ENCODE measurements at places on chromosomes 11 and 22. TPM values are rescaled to one million over a fixed set of nuclear protein-coding genes. Genes with fewer than 3 reads are reported as not detected.

The ACO2 gene
- 112 TPM for total RNA-seq

The ADM gene
- 0.24 TPM for total RNA-seq

The SCN4B gene
- total RNA-seq = 0.33 TPM

The C11orf87 gene
- total RNA-seq = not detected

- DNase-seq = no peak
Measured at GRCh38 chr22:36226189-36226588, 13.1 kb downstream of the APOL2 start.

GRCh38 chr11:33292311-33292710 lies 35.1 kb downstream of the HIPK3 start:
- no peak for DNase-seq

DNA sequence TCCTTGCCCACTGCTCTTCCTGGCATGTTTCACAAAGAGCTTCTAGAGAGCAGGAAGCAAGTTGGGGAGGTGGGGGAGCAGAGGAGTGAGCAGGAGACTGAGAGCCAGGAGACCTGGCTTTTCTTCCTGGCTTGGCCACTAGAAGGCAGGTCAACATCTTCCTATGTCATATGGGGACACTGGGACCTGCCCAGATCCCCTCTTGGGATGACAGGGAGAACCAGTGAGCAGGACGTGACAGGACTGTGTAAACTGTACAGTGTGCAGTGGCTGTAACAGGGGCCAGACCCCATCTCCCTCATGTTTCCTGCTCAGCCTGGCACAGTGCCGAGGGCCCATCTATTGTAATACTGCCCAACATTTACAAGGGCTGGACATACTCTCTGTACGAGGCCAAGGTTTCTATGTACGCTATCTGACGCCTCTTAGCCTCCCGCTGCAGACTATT lies 29.4 kb downstream of the GDPD5 start:
- no peak for DNase-seq

GRCh38 chr22:35837101-35837727 lies 119.5 kb downstream of the APOL5 start:
- DNase-seq = no peak

GRCh38 chr22:29727131-29727523 lies 7.3 kb downstream of the CABP7 start:
- DNase-seq = no peak

DNA sequence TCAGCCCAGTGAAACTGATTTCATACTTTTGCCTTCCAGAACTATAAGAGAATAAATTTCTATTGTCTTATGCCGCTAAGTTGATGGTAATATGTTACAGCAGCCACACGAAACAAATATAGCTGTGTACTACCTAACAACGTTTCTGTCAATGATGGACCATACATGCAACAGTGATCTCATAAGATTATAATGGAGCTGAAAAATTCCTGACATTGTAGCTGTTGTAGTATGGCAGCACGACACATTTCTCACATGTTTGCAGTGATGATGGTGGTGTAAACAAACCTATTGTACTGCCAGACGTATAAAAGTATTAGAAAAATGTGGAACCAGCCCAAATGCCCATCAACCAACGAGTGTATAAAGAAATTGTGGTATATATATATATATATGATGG lies 5.8 kb upstream of the SLC5A1 start:
- no peak for DNase-seq

- DNase-seq = no peak
Measured at GRCh38 chr11:107041088-107041444, 22.8 kb upstream of the GUCY1A2 start.

DNA sequence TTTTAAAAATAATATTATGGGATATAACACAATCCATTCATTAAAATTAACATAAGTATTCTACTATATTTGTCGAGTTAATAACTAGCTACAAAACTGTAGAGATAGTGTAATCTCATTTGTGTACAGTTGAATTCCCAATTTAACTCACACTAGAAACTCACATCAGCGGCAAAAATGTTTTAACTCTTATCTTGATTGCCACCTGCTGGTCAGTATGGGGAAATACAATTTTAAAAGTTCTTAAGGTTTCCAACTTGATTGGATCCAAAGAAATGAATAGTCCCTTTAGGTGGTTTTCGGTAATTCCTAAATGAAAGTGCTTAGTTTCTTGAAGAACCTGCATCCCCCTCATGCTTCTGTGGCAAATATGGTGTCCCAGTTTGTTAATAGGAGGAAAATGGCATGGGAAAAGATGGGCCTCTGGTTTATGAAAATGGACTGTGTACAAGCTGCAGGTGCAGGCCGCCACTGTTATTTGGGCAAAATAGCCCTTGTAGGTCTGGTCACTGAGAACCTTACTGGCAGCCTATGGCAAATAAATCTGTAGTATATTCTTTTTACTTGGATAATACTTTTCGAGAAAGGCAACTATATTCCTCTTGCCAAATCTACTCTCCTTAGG lies 33.7 kb upstream of the SLC17A6 start:
- no peak for DNase-seq

GRCh38 chr11:56911312-56911711 lies 77.4 kb upstream of the OR5AK2 start:
- DNase-seq = no peak

- DNase-seq = no peak
Measured at GRCh38 chr11:110757962-110758755, 45.9 kb upstream of the ARHGAP20 start.

Data from CD8-positive, alpha-beta memory T cell (primary cell).